ENCODE measurements at places on chromosomes 5 and 9.
A peak's percentile ranks its signal among the peaks of the same experiment; 100 is the strongest.

DNA sequence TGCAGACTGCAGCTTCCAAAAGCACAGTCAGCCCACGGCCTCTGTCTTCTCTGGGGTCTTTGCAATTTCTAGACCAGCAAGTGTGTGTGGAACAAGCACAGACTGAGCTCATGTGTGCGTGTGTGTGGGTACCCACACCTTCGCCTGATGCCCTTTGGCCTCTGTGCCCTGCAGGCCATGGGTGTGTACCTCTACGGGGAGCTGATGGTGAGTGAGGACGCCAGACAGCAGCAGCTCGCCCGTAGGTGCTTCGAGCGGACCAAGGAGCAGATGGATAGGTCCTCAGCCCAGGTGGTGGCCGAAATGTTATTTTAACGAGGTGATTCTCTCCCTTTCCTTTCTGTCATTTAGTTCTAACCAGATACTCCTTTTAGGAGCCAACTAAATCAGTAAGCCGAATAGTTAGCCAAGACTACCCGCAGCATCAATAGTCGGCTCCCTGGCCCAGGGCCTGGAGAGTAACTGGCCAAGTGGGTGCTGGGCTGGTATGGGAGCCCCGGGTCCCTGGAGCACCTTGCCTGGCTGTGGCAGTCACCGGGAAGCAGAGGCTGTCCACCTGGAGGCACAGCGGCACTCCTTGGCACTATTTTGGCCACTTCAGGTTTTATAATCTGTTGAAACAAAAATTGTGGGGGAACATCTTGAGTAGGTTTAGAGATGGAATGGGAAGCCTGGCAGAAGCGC lies 235.0 kb downstream of the FANCC start:
- no peak for DNase-seq

- no peak for DNase-seq
Observed at GRCh38 chr9:36625006-36625615, 52.4 kb downstream of the MELK start.

DNA sequence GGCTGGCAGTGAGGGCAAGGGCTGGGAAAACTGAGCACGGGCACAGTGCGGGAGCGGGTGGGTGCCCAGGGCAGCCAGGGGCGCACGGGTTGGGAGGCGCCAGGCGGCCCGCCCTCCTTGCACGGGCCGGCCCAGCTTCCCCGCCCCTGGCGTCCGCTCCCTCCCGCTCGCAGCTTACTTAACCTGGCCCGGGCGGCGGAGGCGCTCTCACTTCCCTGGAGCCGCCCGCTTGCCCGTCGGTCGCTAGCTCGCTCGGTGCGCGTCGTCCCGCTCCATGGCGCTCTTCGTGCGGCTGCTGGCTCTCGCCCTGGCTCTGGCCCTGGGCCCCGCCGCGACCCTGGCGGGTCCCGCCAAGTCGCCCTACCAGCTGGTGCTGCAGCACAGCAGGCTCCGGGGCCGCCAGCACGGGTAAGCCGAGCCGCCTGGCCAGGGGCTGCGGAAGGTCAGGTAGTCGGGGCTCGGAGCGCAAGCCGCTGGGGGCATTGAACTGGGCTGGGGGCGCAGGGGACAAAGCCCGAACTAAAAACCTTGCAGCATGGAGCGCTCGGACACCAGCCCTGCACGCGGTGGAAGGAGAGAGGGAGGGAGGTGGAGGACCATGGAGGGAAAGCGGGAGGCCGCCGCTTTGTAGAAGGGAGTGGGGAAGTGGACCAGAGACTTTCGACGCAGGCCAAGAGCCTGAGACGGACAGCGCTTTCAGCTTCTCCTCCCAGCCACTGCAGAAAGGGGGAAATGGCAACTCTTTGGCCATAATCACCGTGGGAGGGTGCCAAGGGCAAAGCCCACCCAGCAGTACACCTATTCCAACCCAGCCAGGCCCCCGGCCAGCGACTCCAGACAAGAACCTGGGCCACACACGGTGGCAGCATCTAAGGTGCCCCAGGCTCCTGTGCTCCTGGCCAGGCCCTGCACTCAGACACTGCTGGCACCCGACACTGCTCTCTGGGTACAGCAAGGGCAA lies at the start of gene TGFBI:
Gene TGFBI (plus strand): TSS at position 207 of the 961 bp plus-strand sequence. CDS start 68 bp downstream, at position 275.
- DNase-seq = peak; percentile 34

DNA sequence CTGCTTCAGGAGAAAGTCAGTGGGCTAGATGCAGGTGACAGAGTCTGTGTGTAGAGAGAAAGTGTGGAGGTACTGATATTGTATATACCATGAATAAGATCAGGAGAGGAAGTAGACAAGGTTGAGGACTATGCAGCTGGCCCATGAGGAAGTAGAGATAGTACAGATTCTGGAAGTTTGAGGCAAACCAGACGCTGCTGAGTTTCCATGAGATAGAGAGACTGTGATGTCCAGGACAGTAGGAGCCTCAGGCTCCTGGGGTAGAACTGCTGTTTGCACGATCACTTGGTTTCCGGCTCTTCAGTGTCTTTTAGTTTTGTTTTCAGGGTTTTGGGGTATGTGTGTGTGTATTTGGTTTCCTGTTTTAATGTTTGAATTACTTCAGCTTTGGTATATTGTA lies 13.6 kb downstream of the OTULINL start:
- DNase-seq = peak; percentile 58

GRCh38 chr9:119588874-119589744 lies 219.9 kb upstream of the BRINP1 start:
- no peak for DNase-seq

- DNase-seq = no peak
Observed at GRCh38 chr9:86585422-86586143, 231.4 kb upstream of the TUT7 start.

DNA sequence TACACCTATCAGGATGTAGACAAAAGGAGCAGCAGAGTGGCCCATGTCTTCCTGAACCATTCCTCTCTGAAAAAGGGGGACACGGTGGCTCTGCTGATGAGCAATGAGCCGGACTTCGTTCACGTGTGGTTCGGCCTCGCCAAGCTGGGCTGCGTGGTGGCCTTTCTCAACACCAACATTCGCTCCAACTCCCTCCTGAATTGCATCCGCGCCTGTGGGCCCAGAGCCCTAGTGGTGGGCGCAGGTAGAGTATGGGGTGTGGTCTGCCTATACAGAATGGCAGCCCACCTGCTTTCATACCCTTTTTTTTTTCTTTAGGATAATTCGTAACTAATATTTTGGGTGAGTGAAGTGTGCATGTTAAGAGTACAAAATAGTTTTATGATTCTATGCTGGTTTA lies 1.1 kb downstream of the SLC27A6 start:
- no peak for DNase-seq

DNA sequence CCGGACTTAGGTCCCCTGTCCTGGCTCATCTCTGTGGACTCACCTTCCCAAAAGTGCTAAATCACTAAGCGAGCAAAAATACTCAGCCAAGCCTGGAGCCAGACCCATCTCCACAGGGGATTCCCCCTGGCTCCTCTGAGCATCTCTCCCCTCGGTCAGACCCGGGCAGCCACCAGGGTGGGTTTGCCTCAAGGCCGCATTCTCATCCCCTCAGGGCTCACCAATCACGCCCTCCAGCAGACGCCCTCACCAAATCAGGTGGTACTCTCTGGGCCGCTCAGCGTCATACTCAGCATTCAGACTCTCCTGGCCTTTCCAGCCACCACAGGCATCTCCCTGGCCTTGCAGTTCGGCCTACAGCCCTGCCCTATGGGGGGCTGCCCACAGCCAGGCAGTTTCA lies 49.7 kb downstream of the C5orf15 start:
- DNase-seq = no peak

DNA sequence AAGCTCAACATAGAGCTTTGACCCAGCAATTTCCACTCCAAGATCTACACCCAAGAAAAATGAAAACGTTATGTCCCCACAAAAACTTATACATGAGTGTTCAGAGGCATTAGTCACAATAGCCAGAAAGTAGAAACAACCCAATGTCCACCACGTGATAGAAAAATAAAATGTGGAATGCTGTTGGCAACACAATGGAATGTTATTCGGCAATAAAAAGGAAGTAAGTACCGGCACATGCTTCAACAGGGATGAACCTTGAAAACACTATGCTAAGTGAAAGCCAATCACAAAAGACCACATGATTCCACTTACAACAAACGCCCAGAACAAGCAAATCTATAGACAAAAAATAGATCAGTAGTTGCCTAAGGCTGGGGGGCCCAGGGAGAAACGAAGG lies 6.0 kb downstream of the UBQLN1 start:
- no peak for DNase-seq

GRCh38 chr5:132425009-132425937 lies 55.8 kb downstream of the SLC22A5 start:
- DNase-seq = peak; percentile 81

- no peak for DNase-seq
Observed at GRCh38 chr5:6494939-6495338, 46.3 kb downstream of the UBE2QL1 start.

GRCh38 chr9:3947588-3947845 lies 352.4 kb downstream of the GLIS3 start:
- DNase-seq = no peak

DNA sequence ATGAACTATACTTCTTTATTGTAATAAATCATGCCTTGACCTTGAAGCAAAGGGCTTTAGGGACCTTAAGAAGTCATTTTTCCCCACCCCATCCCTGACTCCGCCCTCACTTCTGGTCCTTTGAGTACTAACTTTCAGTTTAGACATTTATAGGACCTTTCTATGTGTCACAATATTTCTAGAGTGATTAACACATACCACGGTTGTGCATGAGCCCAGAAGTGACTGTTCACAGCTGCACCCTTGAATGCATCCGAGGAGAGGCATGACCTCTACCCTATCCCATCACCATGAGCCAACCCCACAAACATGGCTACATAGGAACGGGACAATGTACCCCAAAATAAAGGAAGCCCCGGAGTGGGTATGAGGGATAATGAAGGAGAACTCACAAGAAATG lies 160.3 kb downstream of the HSD17B3 start:
- no peak for DNase-seq

DNA sequence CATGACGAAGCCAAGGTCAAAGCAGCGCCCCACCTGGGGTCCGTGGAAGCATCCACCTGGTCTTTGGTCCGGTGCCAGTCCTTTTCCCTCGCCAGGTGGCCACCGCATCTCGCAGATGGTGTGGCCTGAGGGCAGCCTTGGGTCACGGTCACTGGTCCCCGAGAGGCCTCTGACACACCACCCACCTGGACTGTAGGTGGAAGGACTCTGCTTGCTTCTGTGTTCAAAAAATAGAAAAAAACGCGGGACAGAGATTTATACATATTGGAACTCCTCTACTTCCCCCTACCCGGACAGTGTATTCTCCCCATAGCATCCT lies 466 bp upstream of the TTC39B start:
- no peak for DNase-seq

DNA sequence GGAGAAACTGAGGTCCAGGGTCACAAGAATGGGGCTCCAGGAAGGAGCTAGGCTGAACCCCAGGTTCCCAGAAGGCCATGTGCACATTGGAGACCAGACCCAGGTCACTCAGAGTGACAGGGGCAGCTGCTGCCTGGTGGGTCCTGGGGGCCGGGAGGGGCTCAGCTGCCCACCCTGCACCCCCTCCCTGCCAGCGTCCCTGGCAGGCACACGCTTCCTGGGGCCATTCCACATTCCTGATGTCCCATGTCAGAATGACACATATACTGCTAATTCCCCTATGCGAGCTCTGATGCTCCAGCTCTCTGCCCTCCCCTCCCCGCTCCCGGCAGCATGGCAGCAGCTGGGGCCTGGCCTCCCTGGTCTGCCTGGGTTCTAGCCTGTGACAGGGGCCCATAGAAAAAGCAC lies 14.0 kb downstream of the FGFR4 start:
- DNase-seq = no peak

DNA sequence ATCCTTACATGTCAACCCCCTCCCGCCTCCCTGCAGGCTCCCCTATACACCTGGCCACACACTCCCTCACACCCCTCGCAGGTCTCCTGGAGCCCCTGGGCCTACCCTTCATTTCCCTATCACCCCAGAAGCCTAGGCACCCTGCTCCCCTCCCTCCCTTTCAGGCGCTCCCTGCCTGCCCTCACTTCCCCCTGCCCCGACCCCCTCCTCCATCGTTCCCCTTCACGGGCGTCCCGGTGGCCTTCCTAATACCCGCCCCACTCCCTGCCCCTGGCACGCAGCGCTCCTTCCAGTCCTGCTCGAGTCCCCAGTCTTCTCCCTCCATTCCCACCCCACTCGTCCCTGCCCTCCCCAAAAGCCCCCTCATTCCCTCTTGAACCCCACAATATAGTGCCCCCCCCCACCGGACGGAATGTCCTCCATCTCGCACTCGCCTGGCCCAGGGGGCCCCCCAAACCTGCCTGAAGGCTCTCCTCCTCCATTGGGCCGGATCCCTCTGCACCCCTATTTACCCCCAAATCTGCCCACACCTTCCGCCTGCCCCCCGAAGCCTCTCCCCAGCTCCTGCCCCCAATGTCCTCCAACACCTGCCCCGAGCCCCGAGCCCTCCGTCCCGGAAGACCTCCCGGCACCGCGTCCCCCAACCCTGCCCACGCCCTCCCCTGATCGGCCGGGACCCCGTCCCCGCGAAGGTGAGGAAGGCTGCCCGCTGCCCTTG lies 746 bp downstream of the STRBP start:
- DNase-seq = no peak

- DNase-seq = no peak
Observed at GRCh38 chr5:34751807-34752736, 86.9 kb upstream of the TTC23L start.

GRCh38 chr9:82489201-82489821 lies 500.7 kb downstream of the SPATA31D1 start:
- no peak for DNase-seq
